Inflammatory macrophage (primary cell): ENCODE measurements at places on chromosomes 1 and 21.

DNA sequence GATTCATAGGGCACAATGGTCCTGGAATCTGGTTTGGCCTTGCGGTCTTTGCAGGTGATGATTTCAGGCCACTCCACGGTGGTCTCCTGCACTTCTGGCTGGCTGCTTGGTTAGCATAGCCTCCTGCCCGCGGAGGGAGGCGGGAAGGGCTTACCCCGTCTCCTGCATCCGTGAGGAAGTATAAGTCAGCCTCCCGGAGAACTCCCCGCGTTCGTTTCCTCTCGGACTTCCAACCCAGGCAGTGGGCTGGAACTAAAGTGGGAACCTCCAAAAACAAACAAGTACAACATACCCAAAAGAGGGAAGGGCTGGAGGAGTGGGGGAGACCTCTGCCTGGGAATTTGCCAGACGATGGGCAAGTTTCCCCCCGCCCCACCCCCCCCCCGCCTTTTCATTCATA is 939 bp upstream of the CCN1 start:
- no peak for DNase-seq

DNA sequence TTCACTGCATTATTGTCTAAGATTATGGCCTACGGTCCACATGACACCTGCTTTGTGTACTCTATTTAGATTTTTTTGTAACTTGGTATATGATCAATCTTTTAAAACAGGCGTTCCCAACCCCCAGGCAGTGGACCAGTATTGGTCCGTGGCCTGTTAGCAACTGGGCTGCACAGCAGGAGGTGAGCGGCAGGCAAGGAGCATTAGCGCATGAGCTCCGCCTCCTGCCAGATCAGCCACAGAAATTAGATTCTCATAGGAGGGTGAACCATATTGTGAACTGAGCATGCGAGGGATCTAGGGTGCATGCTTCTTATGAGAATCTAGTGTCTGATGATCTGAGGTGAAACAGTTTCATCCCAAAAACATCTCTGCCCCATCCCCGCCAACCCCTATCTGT is 228.4 kb upstream of the NR5A2 start:
- no peak for DNase-seq

DNA sequence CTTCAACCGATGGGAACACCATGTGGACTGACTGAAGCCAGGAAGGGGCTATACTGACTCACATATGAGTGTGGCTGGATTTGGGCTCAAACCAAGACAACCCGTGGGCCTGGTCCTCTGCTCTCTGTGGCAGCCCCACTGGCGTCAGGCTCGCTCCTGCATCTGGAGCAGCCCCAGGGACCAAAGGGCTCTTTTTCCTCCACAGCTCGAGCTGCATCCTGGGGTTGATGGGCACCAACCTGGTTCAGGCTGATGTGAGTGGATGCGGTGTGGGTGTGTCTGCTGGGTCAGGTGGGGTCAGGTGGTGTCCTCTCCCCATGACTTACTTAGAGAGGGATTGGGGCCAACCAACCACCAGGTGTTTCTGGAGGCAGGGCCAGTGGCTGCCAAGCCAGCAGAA is 303.0 kb upstream of the AJAP1 start:
- no peak for DNase-seq

DNA sequence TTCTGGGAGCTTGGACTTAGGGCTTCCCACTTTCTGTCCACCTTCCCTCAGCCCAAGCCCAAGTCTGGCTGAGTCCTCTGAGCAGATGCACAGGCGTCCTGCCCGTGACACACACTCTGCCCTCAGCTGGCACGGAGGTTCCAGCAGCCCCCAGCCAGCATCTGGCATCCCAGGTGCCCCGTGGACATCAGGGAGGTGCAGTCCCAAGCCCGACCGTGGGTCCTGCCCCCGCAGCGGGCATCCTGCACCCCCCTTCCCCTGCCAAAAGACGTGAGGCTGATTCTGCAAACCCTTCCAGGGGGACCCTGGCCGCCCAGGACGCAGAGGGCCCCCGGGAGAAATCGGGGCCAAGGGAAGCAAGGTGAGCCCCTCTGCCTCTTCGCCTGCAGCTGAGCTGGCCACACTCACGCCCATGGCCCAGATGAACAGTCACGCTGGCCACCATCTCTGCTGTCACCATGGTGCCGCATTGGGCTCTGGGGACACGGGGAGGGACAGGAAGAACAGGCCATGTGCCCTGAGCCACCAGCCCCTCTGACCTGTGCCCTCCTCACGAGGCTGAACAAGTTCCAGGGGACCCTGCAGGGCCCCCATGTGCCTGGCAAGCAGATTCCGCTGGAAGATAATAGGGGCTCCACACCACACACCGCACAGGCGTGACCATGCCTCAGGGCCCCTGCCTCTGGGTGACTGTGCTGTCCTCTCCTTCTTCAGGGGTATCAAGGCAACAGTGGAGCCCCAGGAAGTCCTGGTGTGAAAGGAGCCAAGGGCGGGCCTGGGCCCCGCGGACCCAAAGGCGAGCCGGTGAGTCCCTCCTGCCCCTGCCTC is 20.6 kb downstream of the COL6A2 start:
- DNase-seq = no peak

GRCh38 chr1:221180704-221181368 is 301.6 kb downstream of the HLX start:
- no peak for DNase-seq

- DNase-seq = no peak
Observed at GRCh38 chr1:14598007-14598497, 433 bp upstream of the KAZN start.
